ENCODE measurements at places on chromosomes 1 and 21.

GRCh38 chr1:41447995-41448770 lies 36.3 kb downstream of the EDN2 start:
- no peak for DNase-seq

GRCh38 chr1:162632698-162633080 lies 425 bp downstream of the DDR2 start:
- DNase-seq = no peak

DNA sequence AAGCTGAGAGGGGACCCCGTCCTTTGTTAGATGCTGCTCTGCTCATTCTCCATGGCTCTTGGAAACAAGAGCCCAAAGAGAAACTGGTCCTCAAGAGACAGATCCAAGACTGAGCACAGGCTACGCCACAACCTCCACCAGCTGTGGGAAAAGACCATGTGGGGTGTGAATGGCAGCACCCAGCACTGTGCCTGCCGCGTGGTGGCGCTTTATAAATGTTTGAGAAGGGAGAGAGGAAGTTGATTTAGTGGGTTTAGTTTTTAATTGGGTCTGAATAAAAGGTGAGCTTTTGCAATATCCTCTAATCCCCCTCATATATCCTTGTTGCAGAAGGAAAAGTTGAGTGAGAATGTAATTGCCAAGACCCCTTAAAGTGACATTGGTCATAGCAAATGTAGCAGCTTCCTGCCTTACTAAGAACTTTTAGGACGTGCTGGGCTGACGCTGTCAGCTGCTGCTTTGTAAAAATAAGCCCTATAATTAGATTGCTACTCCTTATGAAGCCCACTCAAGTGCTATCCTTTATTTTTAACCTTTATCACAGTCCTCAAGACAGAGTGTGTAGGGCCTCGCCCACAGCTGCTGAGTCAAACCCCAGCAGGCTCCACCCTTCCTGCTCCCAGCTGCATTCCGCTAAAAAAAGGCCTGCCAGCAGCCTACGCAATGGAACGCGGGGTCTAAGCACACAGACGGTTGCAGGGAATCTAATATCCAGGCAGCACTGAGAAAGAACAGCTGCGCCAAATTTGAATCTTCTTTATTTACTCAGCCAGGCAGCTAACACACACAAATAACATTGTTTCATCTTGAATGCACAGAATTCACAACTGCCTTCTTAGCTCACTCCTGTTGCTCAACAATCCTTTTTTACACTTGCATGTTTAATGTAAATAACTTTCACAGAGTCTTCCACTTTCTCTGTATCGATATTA lies 47.4 kb upstream of the PRDX6 start:
- peak; percentile 65 for DNase-seq

DNA sequence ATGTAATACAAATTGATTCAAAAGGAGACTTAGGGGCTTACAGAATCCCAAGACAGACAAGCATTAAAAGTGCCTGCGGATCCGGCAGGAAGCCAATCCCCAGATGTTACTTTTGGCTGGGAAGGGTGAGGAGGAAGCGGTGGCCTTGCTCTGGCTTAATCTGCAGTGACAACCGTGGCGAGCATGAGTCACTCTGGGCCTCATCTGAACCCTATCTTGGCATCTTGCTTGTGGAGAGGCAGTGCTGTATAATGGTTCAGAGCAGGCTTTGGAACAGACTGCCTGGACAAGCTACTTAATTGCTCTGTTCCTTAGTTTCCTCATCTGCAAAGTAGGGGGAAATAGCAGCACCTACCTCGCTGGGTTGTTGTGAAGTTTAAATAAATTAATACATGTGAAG lies 74.1 kb downstream of the XCL2 start:
- peak; percentile 38 for DNase-seq

- DNase-seq = no peak
Observed at GRCh38 chr21:42179316-42179715, 39.6 kb upstream of the ABCG1 start.

- DNase-seq = no peak
Observed at GRCh38 chr1:102050556-102050955, 53.8 kb upstream of the OLFM3 start.

- DNase-seq = no peak
Observed at GRCh38 chr1:151377150-151377884, 4.8 kb upstream of the SELENBP1 start.

GRCh38 chr21:34528131-34528561 lies 16.1 kb upstream of the KCNE1 start:
- DNase-seq = no peak

DNA sequence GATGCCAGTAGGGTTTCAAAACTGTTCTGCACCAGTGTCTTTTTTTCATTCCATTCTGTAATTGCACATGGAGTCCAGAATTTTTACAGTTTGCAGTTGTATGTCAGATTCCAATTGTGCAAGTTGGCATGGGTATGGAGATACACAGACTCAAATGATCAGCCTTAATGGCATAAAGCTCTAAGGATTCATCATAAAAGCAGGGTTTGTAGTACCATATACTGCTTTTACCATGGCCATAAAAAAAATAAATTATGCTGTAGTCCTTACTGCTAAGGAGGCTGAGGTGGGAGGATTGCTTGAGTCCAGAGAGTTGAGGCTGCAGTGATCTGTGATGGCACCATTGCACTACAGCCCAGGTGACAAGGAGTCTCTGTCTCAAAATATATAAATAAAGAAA lies 10.3 kb downstream of the MTARC1 start:
- no peak for DNase-seq

DNA sequence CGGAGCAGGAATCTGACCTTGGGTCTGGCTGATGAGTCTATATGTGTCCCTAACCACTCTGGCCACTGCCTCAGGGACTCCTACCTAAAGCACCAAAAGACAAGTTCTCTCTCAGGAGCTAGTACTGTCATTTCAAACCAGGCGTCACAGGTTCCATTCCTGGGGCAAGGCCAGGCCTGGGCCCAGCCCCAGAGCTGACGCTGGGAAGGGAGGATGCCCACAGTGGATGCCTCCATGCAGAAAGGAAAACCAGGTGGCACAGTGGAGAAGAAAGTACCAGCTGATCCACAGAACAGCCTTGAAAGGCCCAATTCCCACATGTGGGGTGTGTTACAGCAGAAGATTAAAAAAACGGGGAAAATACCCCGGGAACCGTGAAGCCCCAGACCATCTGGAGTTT lies 77.4 kb downstream of the DMRTB1 start:
- no peak for DNase-seq

GRCh38 chr1:174605198-174605597 lies 157.4 kb downstream of the GPR52 start:
- no peak for DNase-seq

DNA sequence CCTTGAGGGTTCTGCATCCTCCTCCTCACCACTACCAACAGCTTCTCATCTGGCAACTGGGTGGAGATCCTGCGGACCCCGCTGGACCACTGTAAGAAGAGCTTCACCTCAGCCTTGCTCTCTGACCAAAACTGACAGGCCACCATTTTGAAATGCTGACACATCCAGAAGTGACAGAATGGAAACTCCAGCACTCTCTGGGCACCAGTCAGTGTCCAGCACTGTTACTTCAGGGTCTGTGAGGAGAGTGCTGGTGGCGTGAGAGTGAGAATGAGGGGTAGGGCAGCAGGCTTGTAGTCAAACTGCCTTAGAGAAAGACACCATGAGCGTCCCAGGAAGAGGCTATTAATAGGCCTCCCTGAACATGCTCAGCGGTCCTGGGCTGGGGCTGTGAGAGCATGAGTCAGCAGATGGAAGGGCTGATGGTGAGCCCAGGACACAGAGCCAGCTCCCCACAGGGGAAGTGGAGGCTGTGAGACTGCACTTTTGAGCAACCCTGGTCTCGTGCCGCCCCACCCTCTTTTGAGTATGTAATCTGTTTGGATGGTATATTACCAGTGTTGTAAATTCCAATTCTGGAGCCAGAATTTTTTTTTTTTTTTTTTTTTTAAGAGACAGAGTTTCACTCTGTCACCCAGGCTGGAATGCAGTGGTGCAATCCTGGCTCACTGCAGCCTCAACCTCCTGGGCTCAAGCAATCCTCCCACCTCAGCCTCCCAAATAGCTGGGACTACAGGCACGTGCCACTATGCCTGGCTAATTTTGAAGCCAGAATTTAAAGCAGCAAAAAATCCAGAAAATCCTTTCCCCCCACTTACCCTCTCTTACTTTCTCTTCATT lies 34.4 kb upstream of the SLC30A1 start:
- peak; percentile 87 for DNase-seq

DNA sequence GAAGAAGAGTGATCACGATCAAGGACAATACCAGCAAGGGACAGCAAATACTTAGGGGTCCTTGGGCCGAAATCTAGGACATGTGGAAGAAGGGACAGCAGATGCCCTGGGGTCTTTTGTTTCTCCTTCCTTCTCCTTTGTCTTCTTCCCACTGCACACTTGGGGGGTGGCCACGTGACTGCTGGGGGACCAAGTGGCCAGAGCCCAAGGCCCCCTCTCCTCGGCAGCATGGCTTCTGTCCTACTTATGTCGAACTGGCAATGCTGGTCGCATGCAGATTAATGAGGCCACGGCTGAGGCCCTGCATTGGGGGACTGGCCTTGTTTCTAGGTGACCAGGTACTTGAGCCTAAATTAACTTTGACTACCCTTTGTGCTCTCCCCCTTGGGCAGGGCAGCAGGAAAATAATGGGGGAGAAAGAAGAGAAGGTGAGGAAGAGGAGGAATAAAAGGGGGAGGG lies 83.0 kb downstream of the GRIK3 start:
- DNase-seq = no peak

DNA sequence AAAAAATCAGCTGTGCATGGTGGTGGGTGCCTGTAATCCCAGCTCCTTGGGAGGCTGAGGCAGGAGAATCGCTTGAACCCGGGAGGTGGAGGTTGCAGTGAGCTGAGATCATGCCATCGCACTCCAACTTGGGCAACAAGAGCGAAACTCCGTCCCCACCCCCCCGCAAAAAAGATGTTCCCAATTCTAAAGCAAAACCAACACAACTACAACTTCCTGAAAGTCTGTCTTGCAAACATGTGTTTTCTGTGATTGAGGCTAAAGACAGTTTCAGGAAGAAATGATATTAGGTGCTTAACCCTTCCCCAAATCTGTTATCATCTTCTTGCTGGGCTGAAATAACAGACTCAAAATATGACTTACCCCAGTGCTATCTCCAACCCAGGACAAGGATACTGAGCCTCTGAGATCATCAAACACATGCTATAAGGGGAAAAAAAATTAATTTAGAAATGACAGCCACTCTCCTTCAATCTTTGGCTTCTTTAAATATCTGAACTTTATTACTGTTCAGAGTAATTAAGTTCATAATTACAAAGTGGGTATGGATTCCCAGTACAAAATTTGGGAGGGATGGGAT lies 28.5 kb downstream of the SORT1 start:
- no peak for DNase-seq

GRCh38 chr21:35311985-35312384 lies 262.9 kb upstream of the RUNX1 start:
- no peak for DNase-seq
